Activated CD8-positive, alpha-beta memory T cell treated with anti-CD3 and anti-CD28 coated beads for 1 hour (primary cell): ENCODE measurements at places on chromosomes 7 and 10.

DNA sequence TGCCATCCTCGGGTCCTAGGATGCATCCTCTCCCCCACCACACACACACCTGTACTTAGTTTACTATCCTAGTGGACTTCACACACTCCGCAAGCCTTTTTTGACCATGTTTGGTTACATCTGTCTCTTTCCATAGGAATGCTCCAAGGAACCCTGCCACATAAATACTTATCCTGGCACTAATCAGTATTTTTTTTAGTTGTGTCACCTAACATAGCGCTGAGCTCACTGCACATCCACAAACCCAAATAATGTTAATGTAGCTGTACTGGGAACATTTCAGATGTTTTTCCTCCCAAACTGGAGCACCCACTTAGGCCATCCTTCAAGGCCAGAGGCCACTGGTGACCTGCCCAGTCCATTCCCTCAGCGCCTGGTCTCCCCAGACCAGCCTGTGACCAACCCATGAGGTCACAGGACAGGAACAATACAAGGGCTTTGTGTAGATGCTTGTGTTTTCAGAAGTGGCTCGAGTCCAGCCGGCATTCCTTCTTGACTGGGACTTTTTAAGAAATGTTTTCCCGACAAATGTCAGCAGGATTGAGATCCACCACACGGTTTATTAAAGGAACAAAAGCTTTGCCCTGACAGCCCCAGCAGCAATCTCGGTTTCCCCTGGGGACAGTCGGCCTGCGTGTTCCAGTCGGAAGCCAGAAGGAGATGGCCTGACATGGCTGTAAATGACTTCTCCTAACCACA is 181.4 kb downstream of the JCAD start:
- DNase-seq = no peak

- DNase-seq = no peak
These were observed 355.7 kb downstream of the DNAJB6 start for GRCh38 chr7:157692460-157693011.

DNA sequence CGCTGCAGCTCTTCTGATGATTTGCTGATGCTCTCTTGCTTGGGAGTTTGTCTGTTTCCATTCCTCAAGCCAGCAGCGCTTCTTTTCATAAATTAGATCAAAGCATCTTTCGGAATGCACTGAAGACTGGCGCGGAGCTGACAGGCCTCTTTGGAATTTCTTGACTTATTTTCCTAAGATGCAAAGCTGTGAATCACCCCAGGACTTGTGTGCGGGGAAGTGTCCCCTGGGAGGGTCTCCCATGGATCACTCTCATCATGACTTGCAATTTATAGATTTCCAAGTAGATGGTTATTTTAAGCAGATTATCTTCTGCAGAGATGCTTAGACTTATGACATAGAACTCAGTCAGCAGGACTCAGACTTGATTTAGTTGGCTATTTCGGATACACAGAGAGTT is 467.2 kb downstream of the TCERG1L start:
- DNase-seq = no peak

GRCh38 chr7:38413784-38414183 is 140.3 kb upstream of the TARP start:
- DNase-seq = no peak

- no peak for DNase-seq
These were observed 562 bp upstream of the ADGRA1 start for GRCh38 chr10:133087045-133087678.

DNA sequence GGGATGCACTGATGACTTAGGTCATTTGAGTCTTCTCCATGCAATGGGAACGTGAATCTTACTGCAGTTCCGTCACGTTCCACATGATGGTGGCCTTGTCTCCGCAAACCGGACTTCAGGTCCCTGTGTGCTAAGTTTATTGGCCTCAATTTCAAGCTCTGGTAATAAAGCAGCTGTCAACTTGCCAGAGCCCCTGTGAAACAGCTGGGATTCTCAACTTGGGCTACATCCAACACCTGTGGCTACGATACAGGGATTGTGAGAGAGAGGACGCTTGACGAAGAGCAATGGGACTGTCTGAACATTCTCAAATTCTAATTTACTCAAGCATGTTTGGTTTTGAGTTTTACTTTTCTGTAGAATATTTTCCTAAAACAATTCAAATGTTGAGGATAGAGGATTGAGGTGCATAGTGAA is 174.2 kb downstream of the PTN start:
- no peak for DNase-seq

- no peak for DNase-seq
These were observed 57.1 kb upstream of the KCTD7 start for GRCh38 chr7:66571568-66571967.

- DNase-seq = no peak
These were observed 64.5 kb upstream of the ANKRD1 start for GRCh38 chr10:90985321-90985933.

DNA sequence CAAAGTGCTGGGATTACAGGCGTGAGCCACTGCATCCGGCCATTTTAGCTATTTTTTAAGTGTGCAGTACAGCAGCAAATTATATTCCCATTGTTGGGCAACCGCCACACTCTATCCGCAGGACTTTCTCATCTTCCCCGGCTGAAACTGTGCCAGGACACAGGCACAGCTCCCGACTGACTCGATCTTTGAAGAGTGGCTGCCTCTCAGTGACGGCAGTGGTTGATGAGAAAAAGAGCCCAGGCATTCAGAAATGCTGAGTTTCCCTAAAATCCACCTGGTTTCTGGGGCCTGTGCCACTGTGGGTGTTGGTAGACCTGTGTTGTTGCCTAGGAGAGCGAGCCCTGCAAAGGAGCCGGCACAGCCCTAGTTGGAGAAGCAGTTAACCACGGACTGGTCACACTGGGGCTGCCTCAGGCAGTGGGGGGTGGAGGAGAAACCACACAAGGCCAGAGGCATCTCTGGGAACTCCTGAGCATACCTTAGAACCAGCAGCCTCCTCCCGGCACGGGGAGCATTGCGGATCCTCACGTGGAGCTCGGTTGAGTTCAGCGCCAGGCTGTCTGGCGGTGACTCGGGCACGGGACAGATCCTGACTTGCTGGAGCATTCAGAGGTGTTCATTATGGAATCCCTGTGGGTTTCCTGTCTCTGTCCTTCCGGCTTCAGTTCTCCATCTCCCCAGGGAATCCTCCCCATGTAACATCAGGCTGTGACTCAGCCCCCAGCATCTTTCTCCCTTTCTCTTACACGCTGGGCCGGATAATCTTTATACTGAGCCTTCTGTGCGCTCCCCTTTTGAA is 16.2 kb downstream of the PFKFB3 start:
- DNase-seq = no peak

DNA sequence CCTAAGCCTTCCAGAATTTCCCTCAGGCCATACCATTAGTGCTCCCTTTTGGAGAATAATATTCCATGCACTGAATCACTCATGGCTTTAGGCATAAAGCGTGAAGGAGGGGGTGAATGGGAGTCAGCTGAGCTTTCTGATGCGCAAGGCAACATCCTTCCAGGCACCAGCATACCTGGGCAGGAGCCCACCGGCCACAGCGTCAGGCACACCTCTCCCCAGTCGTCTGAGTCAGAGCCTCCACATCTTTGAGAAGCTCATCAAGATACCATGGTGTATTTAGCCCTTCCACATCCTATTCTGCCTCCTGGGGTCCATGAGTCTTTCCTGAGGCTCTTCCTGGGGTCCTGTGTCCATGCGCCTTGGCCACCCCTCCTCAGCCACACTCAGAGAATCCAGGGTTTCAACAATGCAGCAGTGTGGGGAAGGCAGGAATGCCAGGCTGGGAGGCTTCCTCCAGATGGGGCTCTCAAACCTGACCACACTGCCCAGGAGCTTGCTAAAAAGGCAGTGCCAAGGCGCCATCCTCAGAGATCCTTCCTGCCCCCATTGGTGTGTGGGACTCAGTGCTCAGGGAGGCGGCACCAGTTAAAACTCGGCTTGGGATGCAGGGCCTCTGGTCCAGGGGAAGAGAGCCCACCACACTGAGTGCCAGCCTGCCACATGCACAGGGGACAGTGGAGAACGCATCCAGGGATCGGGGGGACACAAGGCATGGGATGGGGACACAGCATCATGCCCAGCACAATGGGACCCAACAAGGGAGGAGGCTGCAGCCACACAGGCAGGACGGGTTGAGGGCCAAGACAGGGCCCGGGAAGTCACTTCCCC is 31.6 kb downstream of the RASGEF1A start:
- DNase-seq = no peak

- DNase-seq = no peak
These were observed 134.4 kb upstream of the LYZL2 start for GRCh38 chr10:30763918-30764317.

- DNase-seq = no peak
These were observed 129.8 kb upstream of the FAM20C start for GRCh38 chr7:62361-63116.

GRCh38 chr10:77823811-77824542 is 102.6 kb downstream of the DLG5 start:
- no peak for DNase-seq

DNA sequence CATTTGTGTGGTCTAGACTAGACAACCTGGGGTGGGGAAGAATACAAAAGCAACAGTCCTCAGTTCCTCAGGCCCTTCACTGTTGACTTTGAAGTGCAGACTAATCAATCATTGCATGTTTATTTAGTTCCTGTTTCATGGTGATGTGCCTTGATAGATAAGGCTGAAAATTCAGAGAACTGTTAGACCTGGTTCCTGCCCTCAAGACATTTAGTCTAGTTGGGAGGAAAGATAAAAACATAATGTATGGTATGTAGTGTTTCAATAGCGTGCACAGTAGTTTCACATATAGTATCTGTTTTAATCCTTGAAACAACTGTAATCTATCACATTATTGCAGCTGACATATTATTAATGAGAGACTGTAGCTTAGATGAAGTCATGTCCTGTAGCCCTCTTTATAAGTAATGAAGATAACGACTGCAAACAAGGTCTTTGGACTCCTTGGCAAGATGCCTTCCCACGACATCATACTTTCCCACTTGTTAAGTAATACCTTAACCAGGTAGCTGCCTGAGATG is 124.0 kb downstream of the CELF2 start:
- no peak for DNase-seq

- DNase-seq = no peak
These were observed 48.1 kb downstream of the CCNY start for GRCh38 chr10:35384265-35384868.

DNA sequence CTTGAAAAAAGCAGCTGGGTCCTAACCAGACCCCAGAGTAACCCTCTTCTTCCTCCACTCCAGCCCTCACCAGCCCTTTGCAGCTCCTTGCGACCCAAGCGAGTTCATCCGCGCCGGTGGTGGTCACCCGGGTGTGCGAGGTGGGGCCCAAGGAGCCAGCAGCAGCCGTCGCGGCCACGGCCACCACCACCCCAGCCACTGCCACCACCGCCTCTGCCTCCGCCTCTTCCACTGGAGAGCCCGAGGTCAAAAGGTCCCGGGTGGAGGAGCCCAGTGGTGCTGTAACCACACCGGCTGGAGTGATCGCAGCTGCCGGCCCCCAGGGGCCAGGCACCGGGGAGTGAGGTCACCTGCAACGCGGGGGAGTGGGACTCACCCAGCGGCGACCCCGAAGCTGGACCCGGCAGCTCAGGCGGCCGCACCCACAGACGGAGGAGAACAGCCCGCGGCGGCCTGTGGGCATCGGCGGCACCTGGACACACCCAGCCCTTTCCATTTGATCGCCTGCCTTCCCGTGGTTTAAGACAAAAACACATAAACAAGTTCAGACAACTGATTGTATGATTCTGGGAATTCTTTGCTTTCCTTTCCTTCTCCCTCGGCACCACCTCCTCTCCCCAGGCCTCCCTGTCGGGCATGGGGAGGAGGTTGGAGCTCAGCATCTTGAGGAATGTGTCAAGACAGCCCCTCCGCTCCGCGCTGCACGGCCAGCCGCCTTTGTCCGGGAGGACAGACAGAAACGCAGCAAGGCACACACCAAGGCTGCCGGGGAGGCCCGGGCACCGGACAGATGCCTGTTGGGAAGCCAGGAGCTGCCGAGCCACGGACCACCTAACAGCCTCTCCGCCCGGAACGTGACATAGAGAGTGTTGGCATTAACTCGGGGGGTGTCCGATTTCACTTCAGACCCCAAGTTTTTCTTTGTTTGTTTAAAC is 13.0 kb upstream of the AP5Z1 start:
- no peak for DNase-seq

DNA sequence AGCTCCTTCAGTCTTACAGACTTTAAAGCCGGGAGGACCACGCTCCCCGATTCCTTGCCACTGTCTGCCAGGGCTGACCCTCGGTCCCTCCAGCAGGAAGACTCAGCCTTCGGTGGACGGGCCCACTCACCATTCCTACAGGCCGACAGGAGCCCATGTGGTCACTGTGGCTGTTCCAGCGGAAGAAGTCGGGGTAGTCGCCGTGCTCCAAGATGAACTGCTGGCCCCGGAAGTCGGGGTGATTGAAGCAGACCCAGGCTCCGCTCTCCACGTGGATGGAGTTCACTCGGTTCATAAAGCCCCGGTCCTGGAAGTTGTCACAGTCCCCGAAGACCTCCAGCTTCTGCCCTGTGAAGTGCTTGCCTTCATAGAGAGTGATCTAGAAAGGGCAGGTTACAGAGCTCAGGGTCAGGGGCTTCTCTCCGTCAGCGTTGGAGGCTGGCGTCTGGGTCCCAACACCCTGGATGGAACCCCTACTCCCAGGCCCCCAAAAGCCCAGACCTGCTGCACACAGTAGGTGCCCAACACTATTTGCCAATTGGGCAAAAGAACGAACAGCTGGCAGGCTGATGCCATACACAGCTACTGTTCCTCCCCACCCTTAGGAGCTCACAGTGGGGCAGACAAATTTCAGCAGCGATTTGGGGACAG is 1.9 kb downstream of the CRYGN start:
- no peak for DNase-seq

GRCh38 chr7:12269100-12269895 is 58.2 kb downstream of the TMEM106B start:
- DNase-seq = no peak

DNA sequence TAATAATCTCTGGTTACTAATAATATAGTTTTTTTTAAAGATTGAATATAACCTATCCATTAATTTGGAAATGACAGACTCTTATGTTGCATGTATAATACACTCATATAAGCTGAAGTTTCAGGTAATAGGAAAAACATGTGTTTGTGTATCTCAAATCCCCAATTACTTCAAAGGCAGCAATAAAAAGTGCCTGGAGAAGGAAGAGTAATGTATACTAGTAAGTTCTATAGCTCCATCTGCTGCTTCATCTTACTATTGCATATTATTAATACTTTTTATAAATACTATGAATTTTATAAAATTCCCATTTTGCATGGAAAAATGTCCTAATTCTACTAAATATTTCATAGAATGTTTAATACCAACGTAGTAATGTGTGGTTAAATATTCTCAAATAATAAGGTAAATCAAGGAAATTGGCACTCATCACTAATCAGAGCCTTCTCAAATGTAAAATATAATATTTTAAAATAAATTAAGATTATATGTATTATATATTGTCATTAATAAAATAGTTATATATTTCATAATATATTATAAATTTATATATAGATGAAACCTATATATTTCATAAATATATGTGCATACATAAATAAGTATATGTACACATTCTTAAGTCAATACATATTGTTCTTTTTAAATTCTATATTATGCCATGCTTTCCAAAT is 311.9 kb downstream of the HGF start:
- no peak for DNase-seq

- DNase-seq = no peak
These were observed 39.4 kb downstream of the VIPR2 start for GRCh38 chr7:159105066-159105780.
